ENCODE measurements at places on chromosomes 2 and 18.
A peak's percentile ranks its signal among the peaks of the same experiment; 100 is the strongest.

GRCh38 chr18:66966171-66966570 lies 362.3 kb upstream of the CDH19 start:
- no peak for DNase-seq

GRCh38 chr18:76483780-76484179 lies 11.3 kb downstream of the ZNF516 start:
- no peak for DNase-seq

DNA sequence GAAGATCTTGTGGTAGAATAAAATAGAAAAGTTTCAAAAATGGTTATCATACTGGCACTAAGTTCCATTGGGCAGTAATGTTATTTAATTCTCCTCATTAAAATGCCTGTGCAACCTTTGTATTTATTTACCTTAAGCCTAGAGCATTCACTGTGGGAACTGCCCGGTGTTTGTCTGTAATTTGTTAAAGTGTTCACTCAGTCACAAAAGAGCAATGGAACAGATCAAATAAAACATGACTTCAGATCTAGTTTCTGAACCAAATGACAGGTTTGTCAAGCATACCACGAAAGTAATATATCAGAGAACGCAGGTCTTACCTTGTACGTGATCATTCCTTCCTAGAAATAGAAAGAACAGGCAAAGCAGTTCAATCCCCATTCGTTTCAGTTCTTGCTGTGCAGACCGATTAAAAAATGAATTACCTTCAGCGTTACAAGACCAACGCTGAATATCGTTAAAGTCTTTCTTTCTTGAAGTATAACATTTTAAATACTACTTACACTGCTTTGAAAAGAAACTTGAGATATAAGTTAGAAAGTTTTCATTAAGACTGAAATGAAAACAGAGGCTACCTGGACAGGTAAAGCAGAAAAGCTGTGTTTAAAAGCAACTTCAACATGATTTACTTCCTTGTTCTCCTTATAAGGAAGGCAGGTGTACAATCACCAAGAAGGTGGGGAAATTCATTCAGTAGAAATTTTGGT lies at the start of gene ITGB6:
ITGB6 (minus strand) TSS at position 590 of the 707 bp plus-strand sequence; CDS start at position 381, 209 bp downstream.
- DNase-seq = no peak

DNA sequence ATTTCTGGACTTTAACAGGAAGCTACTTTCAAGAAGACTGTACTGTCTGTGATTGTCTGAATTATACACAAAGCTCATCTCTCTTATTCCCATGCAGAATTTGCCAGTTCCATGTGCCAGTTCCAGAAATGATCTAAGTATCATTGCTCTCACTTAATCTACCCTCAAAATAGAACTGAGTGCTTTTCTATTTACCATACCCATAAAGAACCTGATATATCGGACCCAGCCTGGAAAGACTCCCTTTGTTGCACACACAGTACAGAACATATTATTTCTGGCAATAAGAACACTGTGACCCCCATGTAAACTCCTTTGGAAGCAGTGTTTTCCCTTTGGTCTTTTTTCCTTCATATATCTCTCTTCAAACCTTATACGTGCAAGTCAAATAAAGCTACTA lies 102.3 kb upstream of the TTN start:
- no peak for DNase-seq

DNA sequence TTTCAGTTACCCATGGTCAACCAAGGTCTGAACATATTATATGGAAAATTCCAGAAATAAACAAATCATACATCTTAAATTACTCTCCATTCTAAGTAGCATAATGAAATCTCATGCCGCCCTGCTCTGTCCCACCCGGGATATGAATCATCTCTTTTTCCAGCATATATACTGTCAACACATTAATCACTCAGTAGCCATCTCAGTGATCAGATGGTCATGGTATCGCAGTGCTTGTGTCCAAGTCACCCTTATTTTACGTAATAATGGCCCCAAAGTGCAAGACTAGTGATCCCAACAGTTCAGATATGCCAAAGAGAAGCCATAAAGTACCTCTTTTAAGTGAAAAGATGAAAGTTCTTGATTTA lies 43.8 kb downstream of the OSBPL6 start:
- DNase-seq = peak; percentile 5

DNA sequence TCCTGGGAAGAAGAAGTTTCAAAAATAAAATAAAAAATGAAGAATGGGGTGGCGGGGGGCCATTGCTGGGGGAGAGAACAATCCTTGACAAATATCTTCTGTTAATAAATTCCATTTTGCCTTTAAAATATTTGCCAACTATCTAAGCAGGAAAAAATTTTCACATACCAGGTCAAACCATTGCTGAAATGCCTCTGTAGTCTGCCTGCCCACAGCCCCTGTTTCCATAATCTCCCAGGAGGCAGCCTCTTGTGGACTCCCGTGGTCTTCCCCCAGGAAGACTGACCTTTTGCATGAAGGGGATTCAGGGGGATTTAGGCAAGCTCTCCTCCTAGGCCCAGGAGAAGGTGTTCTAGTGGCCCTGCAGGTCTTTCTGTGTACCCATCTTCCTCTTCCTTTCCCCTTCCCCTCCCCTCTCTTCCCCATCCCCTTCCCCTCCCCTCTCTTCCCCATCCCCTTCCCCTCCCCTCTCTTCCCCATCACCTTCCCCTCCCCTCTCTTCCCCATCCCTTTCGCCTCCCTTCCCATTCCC lies 61.0 kb downstream of the RPL37A start:
- no peak for DNase-seq

DNA sequence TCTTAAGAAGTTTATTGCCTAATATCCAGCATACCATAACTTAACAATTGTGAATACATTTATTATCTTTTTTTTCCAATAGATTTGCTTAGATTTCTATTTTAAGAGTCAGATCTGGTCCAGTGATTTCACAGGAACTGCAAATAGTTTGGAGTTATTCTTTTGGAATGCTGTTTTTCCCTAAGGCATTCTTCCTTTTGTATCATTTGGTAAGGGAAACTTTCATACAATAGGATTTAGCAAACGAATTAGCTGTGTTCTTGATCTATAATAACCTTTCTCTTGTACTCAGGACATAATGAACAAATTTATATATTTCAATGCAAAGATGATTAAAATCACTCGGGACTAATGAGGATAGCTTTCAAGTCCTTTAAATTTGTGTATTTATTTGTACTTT lies 201.6 kb downstream of the ERBB4 start:
- DNase-seq = no peak

DNA sequence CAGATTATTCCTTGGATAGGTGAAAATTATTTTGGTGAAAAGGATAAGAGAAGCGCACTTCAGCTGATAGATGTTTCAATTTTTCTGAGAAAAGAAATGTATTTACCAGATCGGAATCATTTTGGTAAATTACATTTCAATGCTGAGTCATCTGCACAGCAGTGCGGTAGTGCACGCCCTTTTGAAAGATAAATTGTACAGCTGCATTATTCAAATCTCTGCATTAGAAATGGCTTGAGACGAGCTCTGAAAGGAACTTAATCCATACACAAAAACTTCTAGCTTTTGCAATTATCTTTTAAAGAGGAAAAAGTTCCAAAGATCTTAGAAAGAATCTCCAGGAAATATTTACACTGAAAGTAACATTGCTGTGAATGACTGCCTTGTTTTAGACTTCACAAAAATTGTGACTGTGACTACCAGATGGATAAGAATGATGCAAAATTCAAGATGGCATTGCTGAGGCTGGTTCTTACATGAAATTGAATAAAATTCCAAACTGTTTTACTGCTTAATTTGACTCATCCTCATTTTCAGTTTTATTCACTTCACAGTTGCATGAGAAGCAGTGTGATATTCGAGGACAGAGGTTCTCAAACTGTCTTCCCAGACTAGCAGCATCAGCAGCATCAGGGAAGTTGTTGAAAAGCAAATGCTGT lies 161.7 kb downstream of the RND3 start:
- DNase-seq = no peak

All from SW 1271 (cell line).